ENCODE measurements at places on chromosomes 6 and 20.

DNA sequence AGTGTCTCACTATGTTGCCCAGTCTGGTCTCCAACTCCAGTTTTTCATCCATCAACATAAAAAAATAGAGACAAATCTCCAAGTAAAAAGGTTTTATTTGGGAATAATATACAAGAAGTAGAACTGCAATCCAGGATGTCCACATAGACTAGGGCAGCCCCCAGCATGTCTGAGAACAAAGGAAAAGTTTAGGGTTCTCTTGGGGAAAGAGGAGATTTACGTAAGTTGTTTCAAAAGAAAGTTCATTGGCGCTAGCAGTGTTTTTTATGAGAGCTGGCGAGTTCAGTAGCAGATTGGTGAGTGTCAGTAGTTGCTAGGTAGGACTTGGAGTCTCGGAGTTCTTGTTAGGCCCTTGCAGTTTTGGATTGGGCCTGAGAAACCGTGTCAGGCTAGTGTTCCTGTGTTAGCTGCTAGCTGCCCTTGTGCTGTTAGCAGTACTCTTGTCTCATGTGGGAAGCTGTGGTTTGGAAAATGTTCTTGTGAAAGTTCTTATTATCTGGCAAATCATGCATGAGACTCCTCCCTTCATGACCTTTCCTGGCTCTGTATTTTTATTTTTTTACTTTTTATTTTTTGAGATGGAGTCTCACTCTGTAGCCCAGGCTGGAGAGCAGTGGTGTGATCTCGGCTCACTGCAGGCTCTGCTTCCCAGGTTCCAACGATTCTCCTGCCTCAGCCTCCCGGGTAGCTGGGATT is 24.7 kb downstream of the TTLL9 start:
- peak; percentile 23 for DNase-seq

GRCh38 chr6:119127627-119128026 is 49.2 kb upstream of the FAM184A start:
- no peak for DNase-seq

GRCh38 chr6:12381587-12381986 is 91.4 kb downstream of the EDN1 start:
- DNase-seq, result no peak

DNA sequence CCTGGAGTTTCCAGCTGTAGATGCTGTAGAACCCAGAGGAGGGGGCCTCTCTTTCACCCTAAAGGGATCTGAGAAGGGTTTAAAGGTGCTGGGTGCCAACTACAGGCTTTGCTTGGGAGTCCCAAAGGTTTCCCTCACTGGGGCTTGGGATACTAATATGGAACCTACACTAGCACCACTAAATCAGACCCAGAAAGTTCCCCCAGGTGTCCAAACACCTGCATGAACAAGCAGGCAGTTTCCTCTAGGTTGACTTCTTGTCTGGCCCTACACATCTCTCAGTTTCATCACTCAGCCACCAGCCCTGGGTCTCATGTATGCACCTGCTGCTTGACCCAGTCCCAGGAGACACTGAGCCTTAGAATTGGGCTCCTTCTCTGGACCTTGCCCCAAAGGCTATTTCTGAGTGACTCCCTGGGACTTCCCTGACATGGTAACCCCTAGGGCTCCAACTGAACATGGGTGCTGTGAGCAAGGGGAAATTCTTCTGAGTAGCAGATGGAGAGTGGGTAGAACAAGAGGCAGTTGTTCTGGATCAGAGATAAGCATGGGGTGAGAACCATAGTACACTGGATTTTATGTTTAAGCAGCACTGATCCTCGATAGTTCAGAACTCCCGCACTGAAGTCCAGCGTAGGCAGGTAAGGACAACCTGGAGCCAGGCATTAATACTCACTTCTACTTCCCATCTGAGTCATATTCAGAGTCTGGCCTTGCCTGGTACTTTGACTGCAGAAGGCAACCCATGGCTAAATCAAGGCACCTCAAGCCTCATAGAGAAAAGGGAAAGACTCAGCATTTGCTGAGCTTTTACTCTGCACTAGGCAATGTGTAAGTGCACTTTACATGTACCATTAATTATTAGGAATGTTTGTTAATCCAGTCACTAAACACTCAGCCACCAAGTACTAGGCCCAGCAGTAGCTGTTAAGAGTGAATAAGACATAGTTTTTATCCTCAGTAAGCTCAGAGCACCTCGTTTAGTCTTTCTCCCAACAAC is 16.8 kb downstream of the BCL2L1 start:
- no peak for DNase-seq

- no peak for DNase-seq
Measured at GRCh38 chr6:157372501-157373280, 8.3 kb upstream of the ZDHHC14 start.

GRCh38 chr20:60055740-60056139 is 97.5 kb downstream of the CDH26 start:
- no peak for DNase-seq

DNA sequence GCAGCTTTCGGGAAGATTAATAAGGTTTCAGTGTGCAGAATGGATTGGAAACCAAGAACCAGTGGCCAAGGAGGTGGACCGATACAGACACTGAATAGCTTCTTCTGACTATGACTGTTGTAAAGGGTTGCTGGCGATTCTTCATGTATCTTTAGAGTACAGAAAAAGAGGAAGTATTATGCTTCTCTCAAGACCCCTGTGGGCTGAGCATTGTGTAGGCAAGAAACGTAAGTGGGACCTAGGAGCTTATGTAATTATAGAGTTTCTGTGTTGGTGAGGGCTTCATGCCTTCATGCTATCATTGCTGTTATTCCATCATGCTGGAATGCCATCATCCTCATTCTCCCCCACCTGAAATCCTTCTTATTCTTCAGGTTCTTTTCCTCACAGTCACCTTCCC is 105.4 kb upstream of the AKIRIN2 start:
- DNase-seq, result no peak

DNA sequence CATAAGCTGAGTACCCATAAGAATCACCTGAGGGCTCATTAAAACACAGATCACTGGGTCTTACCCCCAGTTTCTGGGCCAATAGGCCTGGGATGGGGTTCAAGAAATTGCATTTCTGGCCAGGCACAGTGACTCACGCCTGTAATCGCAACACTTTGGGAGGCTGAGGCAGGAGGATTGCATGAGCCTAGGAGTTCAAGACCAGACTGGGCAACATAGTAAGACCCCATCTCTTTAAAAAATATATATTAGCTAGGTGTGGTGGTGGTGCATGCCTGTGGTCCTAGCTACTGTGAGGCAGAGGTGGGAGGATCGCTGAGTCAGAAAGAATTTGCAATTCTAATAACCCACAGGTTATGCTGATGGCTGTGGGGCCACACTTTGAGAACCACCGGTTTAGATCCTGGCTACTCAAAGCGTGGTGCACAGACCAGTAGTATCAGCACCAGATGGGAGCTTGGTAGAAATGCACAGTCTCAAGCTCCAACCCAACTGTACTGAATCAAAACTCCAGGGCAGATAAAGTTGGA is 2.0 kb downstream of the CCM2L start:
- no peak for DNase-seq

DNA sequence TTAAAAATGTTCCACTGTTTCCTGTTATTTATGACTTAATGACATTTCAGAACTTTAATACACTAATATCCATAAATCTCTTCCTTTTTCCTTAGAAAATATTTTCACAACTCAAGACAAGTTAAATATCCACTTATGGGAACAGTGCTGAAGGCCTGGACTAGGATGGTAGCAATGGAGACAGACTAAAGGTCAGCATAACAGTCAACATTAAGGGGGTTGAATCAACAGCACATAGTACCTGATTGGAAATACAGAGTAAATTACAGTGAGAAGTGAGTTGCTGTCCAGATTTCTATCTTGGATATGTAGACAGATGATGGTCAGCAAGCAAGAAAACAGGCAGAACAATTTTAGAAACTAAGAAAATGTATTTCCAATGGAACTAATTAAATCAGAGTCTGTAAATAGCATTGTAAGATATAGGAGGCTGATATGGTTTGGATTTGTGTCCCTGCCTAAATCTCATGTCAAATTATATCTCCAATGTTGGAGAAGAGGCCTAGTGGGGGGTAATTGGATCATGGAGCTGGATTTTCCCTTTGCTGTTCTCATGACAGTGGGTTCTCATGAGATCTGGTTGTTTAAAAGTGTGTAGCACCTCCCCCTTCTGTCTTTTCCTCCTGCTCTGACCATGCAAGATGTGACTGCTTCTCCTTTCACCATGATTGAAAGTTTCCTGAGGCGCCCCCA is 682.7 kb downstream of the MAFB start:
- DNase-seq, result no peak

- DNase-seq, result no peak
Measured at GRCh38 chr6:14533446-14533845, 415.9 kb downstream of the CD83 start.

- no peak for DNase-seq
Measured at GRCh38 chr6:108564178-108564577, 3.5 kb downstream of the FOXO3 start.

DNA sequence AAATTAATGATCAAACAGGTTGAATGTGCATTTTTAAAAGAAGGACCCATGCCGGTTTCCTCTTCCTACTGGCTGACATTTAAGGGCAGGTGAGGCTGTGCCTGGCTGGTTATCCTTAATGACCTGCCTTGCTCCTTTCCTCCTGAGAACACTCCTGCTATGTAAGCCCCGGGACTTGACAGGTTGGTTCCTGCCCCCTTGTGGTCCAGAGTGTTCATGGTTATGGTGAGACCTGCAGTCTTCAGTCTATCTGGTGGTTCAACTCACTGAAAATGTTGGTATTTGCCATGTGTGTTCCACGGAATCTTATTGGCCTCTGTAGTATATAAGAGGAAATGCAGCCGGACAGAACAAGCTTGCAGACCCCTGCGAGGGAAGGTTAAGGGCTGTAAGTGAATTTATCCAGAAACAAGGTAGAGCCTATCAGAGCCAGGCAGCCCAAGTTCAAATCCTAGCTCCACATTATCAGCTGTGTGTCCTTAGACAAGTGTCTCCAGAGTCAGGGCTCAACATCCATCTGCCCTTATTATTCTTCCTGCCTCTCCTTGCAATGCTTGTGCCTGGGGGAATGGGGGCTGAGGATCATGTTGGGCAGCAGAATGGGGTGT is 5.2 kb upstream of the BPIFA3 start:
- DNase-seq, result peak; percentile 26

DNA sequence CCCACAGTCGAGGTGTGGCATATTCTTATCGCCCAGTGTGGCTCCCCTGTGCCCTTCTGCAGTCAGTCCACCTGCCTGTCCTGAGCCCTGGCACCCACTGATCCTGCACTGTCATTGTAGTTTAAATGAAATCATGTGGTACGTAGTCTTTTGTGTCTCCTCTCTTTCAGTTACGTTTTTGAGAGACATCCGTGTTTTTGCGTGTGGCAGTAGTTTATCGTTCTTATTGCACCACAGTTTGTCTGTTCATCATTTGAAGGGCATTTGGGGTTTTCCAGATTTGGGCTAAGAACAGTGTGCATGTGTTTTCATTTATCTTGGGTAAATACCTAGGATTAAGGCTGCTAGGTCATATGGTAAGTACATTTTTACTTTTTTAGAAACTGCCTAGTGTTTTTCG is 49.3 kb downstream of the SPATA2 start:
- no peak for DNase-seq

GRCh38 chr6:14706378-14706929 is 539.4 kb upstream of the JARID2 start:
- DNase-seq, result no peak

DNA sequence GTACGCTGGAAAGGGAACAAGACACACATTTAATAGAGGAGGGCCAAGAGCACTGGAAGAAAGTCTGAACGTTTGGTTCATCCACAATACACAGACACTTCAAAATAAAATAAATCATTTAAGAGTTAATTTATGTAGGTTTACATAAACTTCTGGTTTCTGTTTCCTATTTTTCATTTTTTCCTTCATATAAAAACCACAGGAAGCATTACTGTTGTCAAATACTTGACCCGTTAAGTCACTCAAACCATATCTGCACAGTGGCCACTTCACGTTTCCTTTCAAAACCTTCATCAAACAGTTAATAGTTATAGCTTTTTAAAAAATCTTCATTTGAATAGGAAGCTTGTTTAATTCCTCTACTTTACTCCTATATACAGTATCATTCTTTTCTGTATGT is 257.6 kb upstream of the THEMIS start:
- no peak for DNase-seq

GRCh38 chr6:47363736-47364135 is 54.0 kb upstream of the TNFRSF21 start:
- no peak for DNase-seq

- DNase-seq, result no peak
Measured at GRCh38 chr20:57908704-57909630, 199.2 kb upstream of the PMEPA1 start.

- DNase-seq, result peak; percentile 55
Measured at GRCh38 chr6:137978252-137978896, 111.3 kb downstream of the TNFAIP3 start.

- DNase-seq, result no peak
Measured at GRCh38 chr20:4102381-4102780, 87.0 kb upstream of the RNF24 start.

Data from colonic mucosa (tissue), 4 donors.